ENCODE measurements at places on chromosomes 11 and 22.

- no peak for DNase-seq
Measured at GRCh38 chr11:74707602-74708510, 23.4 kb downstream of the CHRDL2 start.

DNA sequence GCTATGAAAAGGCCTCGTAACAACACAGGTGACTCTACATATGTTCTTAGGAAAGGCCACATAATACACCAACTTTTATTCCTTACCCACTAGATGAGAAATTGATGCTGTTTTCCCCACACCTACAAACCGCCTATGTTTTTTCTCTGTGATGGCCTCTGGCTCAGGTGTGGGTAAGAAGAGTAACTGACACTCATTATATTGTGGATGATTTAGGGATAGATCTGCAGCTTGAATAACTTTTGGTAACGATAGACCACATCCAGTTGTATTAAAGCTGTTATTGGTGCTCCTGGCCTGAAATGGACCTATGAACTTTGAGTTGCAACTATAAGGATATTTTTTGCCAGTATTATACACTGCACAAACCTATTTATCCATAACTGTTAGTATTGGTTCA lies 3.6 kb downstream of the LDHA start:
- no peak for DNase-seq

- no peak for DNase-seq
Measured at GRCh38 chr11:95584180-95584579, 205.4 kb downstream of the FAM76B start.

DNA sequence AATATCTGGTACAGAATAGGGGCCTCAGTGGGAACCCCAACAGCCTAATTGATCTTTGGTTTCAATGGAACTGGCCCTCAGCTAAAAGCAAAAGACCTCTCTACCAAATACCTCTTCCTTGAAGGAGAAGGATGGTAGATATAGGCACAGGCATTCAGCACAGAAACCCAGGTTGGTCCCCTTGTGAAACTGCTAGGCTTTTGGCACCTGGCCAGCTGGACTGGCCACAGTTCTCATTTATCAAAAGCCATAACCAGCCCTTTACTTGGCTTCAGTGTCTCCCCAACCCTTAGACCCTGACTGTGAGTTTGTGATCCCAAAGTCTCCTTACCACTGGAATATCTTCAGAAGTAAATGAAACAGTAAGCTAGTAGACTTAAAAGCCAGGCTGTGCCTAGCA lies 152.9 kb downstream of the TENM4 start:
- DNase-seq, result no peak

GRCh38 chr11:101438126-101438525 lies 145.7 kb downstream of the TRPC6 start:
- no peak for DNase-seq

GRCh38 chr11:8068605-8069221 lies 12.3 kb upstream of the TUB start:
- DNase-seq, result no peak

DNA sequence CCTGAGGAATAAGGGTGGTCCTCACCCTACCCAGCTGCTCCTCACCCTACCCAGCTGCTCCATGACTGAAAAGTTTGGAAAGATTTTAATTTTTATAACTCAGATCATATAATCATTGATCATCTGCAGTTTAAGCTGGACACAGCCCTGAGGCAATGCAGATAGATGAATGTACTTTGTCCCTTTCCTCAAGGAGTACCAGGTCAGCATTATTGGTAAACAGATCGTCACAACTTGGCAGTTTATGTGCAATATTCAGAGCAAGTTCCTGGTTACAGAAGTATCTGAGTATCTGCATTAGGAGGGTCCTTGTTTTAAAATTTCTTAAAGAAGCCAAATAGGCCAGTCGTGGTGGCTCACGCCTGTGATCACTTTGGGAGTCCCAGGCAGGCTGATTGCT lies 3.6 kb downstream of the TNRC6B start:
- DNase-seq, result no peak

DNA sequence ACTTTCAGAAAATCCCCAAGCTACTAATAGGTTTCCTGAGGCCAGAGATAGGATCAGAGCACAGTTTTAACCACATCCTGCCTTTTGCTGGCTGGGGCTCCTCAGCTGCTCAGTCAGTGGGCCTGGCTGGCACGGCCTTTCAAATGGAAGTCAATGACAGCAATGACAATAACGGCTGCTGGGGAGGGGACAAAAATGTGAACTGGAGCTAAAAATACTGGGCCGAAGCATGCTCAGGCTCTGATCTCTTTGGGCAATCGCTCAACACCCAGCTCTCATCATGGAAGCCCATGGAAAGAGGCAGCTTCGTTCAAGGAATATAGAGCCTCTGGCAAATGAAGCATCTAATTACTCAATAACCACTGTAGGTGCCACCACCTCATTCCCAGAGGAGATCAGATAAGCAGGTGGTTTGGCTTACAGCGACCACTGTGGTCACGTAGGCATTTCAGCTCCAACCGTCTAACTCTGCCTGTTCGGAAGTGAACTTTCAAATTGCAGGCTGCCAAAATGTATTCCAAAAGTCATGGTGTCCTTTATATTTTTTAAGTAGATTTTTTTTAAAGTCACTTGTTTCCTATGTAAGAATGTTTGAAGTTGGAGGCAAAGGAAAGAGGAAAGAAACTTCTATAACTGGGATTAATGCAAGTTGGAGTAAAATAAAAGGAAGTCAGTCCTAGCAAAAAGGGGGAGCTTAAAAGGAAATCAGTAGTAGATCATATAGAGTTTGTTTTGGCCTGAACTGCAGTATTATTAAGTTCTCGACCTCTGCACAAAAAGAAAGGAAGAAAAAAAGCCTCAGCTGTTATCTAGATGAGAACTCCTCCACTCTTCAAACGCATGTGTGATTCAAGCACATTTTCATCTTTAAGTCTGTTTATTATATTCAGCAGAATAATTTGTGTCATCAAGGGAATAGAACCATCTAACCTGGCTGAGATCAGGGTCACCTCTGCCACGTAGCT lies 14.1 kb downstream of the WT1 start:
- no peak for DNase-seq

DNA sequence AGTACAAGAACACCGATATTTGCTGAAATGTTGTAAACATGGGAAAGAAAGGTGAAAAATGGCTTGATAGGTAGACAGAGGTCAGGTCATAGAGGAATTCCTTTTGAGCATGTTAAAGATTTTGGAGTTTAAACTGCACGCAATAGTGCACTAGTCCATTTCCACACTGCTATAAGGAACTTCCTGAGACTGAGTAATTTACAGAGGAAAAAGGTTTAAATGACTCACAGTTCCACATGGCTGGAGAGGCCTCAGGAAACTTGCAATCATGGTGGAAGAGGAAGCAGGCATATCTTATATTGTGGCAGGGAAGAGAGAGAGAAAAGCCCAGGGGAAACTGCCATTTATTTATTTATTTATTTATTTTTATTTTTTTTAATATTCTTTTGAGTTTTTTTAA lies 5.0 kb downstream of the OR10A5 start:
- DNase-seq, result no peak

- DNase-seq, result no peak
Measured at GRCh38 chr22:22813126-22814075, 74.2 kb upstream of the IGLL5 start.

DNA sequence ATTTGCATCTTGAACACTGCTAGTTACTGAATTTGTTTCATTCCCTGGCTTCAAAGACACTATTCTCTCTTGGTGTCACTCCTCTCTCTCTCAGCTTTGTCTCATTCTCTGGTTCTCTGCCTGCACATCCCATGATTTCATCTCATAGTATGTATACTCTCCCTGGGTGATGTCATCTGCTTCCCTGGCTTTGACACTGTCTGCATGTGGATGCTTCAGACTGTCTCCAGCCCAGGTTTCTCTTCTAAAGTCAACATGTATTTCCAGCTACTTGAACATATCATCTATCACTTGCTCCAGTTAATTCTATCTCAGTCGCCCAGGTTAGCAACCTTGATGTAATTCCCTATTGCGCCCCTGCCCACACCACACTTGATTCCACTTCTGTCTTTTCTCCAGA lies 9.3 kb upstream of the ACAT1 start:
- DNase-seq, result no peak

DNA sequence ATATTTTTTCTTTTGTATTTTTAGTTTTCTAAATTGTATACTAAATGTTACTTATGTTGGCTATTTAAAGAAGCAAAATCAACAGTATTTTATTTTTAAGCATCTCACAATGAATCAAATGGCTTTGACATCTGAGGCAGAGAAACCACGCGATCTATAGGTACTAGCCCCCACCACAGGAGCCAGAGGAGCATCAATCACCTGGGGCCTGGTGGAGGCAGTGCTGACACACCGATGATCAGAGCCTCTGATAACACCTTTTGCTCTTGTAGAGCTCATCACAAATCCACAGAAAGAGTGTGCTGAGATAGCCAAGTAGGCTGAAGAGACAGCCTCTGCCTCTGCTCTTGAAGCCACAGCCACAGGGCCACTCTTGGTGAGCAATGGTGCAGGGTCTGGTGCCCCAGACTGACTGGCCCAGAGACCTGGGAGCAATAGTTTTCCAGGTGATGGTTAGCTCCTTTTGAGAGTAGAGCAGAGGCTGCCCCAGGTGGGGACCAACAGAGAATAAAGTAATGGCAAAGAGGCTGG lies 25.2 kb downstream of the HIRA start:
- DNase-seq, result no peak

DNA sequence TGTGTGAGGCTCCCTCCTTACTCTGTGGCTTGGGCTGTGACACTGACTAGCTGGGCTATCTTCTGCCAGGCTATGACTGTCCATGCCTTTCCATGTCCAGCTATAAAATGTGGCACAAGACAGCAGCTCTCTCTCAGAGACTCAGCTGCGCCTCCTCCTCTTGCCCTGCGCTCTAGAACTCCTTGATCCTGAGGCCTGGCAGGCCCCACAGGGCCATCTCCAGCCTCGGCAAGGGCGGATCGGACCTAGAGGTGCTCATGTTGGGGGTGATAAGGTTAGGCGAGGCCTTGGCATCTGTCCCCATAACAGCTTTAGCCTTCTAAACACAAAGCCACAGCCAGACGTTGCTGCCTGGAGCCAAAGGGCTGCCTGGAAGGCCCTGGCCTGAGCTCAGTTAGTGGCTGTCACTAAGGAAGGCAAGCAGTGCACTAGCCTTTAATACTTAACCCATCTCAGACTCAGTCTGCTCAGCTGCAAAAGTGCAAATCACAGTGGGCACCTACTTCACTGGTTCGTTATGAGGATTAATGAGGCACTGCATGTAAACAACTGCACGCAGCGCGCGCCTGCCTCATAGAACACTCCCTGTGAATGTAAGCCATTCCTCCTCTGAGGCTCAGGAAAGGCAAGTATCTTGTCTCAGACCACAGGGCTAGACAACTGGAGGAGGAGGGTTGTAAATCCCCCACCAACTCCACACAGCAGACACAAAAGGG lies 1.2 kb downstream of the GUCD1 start:
- DNase-seq, result no peak

DNA sequence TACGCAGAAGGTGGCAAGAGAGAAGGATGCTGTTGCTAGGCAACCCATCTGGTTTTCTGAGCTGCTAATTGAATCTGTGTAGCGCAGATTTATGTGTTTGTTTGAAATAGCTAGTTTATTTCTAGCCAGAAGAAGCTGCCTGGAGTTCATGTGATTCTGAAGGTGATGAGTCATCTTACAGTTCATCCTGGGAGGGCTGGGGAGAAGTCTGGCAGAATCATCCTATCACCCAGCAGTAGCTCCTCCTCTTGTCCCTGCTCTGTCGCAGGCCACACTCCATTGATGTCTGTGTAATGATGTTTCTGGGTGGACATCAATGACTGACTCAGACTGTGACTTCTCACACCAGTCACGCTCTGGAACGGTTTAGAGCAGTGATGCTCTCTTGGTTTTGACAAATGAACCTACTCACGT lies 4.8 kb upstream of the FBXO7 start:
- DNase-seq, result no peak

DNA sequence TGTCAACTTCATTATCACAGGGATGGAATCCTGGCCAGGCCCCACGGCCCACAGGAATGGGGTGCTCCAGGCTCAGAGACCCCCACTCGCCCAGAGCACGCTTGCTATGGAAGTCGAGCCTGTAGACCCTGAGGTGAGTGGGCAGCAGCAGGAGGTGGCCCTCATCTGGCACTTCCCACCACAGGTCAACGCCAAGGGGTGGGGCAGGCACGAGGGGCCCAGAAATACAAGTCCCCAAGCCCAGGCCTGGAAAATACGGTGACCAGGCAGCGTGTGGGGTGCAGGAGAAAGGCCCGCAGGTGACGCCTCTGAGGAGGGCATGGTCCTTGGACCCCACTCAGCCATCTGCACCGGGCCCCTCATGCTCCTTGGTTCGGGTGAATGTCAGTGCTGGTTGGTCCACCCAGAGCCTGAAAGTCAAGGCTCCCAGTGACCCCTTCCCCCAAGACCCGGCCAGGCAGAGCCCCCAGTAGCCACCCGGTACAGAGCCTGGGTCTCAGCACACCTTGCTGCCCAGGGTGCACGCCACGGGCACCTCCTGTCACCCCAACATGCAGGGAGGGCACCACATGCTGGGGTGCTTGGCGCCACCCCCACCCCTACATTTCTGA lies 2.4 kb downstream of the MOB2 start:
- no peak for DNase-seq

DNA sequence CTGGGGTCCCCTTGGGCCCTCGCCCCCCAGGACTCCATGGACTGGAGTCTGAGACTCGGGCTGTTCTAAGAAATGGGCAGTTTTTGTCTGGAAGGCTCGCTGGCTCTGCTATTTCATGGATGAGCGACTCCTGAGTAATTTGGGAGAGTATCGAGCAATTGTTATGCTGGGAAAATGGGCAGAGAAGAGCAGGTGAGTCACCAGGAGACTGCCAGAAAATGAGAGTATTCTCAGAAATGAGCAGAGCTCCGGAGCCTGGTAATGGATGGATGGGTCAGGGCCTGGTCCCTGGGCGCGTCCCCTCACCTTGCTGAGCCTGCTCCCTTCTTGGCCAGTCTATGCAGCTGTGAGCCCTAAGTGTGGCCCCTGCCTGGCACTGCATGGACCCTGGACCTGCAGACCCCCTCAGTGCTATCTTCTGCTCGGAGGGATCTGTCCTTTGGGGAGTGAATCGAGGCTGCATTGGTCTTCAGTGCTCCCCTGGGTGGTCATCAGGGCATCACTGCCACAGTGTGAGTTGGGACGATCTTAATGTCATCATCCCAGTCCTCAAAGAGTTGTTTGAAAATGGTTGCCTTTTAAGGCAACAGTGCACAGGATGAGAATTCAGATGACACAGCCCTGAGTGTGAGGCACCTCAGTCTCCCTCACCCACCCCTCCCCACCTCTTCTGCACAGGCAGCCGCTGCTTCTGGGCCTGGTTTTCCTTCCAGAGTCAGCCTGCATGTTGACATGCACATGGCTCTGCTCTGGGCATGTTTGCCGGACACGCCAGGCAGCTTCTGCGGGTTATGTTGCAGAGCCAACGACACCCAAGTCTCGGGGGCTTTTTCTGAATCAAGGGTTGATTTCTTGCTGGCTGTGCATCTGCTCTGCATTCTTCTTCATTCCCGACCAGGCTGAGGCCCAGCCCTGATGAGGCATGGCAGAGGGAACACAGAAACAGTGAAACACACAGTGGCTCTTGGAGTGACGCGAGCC lies 519.0 kb downstream of the TBC1D22A start:
- DNase-seq, result no peak

All from stimulated activated CD8-positive, alpha-beta memory T cell treated with anti-CD3 and anti-CD28 coated beads, Interleukin-2, amount 100 ng/mL, for 48 hours (primary cell).